ENCODE measurements at places on chromosomes 6 and 20.

DNA sequence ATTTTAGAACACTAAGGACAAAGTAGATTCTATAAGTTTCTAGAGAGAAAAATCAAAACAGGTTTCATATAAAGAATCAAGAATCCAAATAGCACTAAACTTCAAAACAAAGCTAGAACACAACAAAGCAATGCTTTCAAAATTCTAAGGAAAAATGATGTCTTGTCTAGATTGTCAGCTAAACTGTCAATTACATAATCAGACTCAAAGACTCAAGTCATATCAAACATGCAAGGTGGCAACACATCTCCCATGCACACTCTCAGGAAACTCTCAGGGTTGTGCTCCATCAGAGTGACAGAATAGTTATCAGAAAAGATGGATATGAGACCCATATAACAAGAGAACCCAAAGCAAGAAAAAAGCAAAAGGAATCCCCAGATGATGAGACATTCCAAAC lies 23.9 kb downstream of the HACE1 start:
- no peak for DNase-seq

DNA sequence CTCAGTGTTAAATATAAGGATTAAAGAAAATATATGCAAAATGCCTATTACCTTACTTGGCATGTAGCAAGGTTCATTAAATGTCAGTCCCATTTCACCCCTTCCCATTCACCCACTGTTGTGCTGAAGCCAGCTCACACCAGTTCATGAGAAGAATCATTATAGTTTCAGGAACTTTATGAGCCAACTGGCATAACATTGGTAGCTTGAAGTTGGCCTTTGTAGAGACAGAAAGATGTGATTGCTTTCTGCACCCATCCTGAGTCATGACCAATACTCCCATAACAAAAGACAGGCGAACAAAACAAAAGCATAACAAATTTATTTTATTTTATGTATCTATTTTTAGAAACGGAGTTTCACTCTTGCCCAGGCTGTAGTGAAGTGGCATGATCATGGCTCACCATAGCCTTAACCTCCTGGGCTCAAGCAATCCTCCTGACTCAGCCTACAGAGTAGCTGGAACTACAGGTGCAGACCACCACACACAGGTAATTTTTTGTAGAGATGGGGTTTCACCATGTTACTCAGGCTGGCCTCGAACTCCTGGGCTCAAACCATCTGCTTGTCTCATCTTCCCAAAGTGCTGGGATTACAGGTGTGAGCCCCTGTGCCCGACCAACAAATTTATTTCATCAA lies 17.6 kb upstream of the IER3 start:
- DNase-seq = no peak

GRCh38 chr6:52739134-52739533 lies 24.1 kb downstream of the GSTA2 start:
- DNase-seq = no peak

- peak; percentile 31 for DNase-seq
Observed at GRCh38 chr20:47905628-47906347, 120.5 kb upstream of the SULF2 start.

- no peak for DNase-seq
Observed at GRCh38 chr6:165616116-165616515, 46.9 kb downstream of the PDE10A start.

DNA sequence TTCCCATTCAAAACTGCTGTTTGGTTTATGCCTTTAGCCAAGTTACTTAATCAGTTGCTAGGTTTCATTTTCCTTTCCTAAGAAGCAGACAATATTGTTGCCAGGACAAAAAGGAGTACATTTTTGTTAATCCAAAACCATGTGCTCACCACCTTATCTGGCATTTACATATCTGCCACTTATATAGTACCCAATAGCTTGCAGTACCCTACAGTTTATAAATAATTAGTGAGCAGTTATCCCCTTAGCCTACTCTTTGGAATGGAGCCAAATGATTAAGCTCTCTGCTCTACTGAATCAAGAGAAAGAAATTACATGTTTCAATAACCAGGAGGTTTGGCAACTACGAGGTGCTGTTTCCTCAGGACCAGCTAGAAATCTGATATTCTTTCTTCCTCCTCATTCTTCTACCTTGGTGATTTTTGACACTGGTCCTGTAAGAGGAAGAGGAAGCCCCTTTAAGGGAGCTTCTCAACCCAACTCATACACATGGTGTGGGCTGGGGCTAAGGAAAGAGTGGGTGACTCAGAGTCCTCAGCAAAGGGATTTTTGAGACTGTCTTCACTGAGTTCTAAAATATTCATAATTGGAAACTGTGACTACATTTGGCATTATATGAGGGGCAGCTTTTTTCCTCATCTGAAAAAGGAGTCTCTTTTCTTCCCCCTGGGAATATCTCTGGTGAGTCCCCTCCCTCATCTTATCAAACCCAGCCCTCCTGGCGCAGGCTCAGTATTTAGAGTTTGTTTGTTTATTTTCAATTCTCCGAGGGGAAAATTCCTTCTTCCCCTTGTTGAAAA lies 1.5 kb downstream of the ZNFX1 start:
- peak; percentile 30 for DNase-seq

- peak; percentile 55 for DNase-seq
Observed at GRCh38 chr6:147506704-147507114, 1.8 kb upstream of the SAMD5 start.

DNA sequence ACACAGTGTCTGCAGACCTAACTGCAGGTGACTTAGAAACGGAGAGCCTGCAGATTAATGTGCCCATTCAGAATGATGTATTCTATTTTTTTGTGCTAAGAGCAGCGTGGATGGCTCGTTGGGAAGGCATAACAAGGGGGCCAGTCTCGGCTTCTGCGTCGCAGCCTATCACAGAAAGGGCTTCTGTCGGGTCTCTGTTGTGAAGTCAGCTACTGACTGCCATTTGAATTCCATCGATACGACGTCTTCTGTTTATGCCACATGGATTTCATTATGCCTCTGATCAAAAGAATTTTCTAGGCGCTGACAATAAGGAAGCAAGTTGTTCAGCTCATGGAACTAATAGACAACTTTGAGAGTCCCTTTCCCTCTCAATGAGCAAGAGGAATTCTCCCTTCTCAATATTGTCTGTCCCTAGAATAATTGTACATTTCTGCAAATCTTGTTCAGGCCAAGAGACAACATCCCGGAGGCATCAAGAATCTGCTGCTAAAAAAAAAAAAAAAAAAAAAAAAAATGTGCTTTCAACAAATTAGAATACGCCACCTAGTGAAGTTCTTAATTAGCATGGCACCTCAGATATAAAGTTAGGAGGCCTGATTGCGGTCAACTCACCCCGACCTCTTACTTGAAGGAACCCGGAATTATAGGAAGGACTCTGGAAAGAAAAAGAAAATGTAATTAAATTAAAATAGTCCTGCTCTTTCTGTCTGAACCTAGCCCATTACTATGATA lies 223.9 kb downstream of the TSHZ2 start:
- DNase-seq = no peak

- DNase-seq = no peak
Observed at GRCh38 chr6:107272246-107272645, 156.9 kb upstream of the BEND3 start.

DNA sequence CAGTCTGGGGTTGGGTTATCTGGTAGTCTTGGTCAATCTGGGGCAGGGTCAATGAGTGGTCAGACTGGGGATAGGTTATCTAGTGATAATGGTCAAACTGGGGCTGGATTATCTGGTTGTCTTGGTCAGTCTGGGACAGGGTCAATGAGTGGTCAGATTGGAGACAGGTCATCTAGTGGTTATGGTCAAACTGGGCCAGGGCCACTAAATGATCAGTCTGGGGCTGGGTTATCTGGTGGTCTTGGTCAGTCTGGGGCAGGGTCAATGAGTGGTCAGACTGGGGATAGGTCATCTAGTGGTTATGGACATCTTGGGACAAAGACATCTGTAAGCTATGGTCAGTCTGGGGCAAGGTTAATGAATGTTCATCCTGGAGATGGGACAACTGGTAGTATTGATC lies 28.5 kb upstream of the BPIFA2 start:
- no peak for DNase-seq
